ENCODE measurements at places on chromosomes 1 and 21. TPM values are rescaled to one million over a fixed set of nuclear protein-coding genes. Genes with fewer than 3 reads are reported as not detected.

Gene HMGB4
- not detected for total RNA-seq

Gene PGLYRP3
- total RNA-seq = not detected

Gene H6PD
- 54.0 TPM for total RNA-seq

Gene VWA5B1
- 0.12 TPM for total RNA-seq

Gene RGS13
- total RNA-seq = 0.77 TPM

Gene REN
- not detected for total RNA-seq

Gene LINGO4
- not detected for total RNA-seq

Gene MYOC
- total RNA-seq = 340 TPM

Gene LYPLAL1
- 29.5 TPM for total RNA-seq

Gene ZBTB8A
- 9.4 TPM for total RNA-seq

Gene TBX15
- 0.45 TPM for total RNA-seq

Gene FCGR3A
- 16.2 TPM for total RNA-seq

Gene TNFRSF18
- total RNA-seq = 2.2 TPM

Gene LDLRAD1
- not detected for total RNA-seq

Gene LYPD8
- total RNA-seq = not detected

Gene CHAF1B
- 2.1 TPM for total RNA-seq

Gene ATP6V1G3
- total RNA-seq = not detected

Gene FCGR1A
- 0.39 TPM for total RNA-seq

Gene CELA2B
- total RNA-seq = not detected

Gene DNALI1
- total RNA-seq = 10.2 TPM

Gene BOLA1
- 25.6 TPM for total RNA-seq

Gene NKAIN1
- total RNA-seq = not detected

Gene PTPN7
- total RNA-seq = 2.0 TPM

Gene F3
- 110 TPM for total RNA-seq

Gene ZNHIT6
- 16.3 TPM for total RNA-seq

Gene TFF3
- 6.4 TPM for total RNA-seq

Gene KRTAP19-7
- total RNA-seq = not detected

Gene AMY2A
- not detected for total RNA-seq

Gene MTMR11
- total RNA-seq = 13.7 TPM

Gene S1PR1
- 45.5 TPM for total RNA-seq

Gene CAP1
- 500 TPM for total RNA-seq

Gene CAPZB
- total RNA-seq = 160 TPM

Gene FMO1
- total RNA-seq = 0.81 TPM

Gene FMOD
- total RNA-seq = 53.6 TPM

Gene RNF186
- total RNA-seq = not detected

Gene OR6N1
- not detected for total RNA-seq

Gene LY9
- total RNA-seq = 0.62 TPM

Gene GIPC2
- total RNA-seq = 9.0 TPM
